ENCODE measurements at places on chromosomes 5 and 9.

DNA sequence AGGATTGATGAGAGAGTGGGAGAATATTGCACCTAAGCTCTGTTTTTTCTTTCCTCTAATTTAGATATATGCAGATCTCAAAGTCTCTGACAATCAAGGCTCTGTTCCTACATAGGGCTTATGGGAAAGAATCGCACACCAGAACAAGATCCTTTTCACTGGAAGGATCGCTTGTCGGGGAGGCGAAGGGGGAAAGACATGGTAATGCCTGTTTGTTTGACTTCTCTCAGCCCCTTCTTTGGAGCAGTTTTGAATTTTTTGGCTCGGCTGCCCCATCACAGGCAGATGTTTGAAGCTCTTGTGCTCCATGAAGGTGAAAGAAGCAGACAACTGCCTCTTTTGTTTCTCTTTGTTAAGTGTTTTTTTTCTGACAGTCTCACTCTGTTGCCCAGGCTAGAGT is 599.9 kb upstream of the ZNF608 start:
- DNase-seq: no peak

DNA sequence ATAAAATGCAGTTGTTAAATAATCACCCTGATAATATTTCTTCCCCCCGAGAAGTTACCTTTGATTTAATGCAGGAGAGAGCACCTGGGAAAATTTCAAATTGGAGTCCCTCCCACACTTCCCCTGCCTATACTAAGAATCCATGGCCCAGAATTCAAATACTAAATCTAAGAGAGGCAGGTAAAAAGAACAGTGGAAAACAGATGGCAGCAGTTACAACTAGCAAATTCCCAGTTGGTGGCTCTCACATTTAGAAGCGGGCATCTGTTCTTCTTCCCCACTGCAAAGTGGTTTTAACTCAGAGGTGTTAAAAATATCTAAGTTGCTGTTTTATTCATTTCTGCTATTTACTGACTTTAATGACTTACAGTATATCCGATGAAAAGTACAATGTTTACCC is 210.4 kb upstream of the ELAVL2 start:
- DNase-seq: no peak

- DNase-seq: no peak
Observed at GRCh38 chr5:173271419-173271818, 36.4 kb upstream of the NKX2-5 start.

- no peak for DNase-seq
Observed at GRCh38 chr9:127021664-127022363, 100.6 kb downstream of the ANGPTL2 start.

GRCh38 chr5:156383510-156384265 is 56.7 kb downstream of the SGCD start:
- no peak for DNase-seq

- no peak for DNase-seq
Observed at GRCh38 chr9:93907551-93908199, 47.5 kb downstream of the BARX1 start.

DNA sequence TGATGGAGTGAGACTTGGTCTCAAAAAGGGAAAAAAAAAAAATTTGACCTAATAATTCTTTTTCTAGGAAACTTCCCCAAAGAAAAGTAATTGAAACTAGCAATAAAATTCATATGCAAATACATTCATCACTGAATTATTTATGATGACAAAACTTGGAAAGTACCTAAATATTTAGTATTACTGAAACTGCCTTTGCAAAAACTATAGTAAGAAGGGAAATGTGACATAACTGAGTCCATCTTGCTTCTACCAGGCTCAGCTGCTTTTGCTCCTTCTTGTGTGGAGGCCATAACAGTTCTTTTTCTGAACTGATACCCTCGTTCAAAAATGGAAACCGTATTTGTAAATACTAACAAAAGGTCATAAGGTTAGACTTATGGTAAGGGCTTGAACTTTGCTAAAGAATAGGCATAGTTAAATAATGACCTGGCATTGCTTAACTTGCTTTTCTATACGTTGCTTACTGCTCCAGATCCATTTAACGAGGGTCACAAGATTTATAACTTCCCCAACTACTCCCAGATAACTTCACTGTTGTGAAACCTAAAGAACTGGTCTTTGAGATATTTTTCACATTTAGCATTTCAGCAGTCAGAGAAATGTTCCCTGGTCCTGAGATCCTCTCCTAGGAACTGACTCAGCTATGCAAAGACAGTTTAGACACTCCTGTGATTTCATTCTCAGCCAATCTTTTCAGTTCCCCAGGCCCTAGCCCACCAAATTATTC is 68.4 kb downstream of the CFAP95 start:
- DNase-seq: no peak

GRCh38 chr5:66477596-66477995 is 118.6 kb upstream of the MAST4 start:
- DNase-seq: no peak

DNA sequence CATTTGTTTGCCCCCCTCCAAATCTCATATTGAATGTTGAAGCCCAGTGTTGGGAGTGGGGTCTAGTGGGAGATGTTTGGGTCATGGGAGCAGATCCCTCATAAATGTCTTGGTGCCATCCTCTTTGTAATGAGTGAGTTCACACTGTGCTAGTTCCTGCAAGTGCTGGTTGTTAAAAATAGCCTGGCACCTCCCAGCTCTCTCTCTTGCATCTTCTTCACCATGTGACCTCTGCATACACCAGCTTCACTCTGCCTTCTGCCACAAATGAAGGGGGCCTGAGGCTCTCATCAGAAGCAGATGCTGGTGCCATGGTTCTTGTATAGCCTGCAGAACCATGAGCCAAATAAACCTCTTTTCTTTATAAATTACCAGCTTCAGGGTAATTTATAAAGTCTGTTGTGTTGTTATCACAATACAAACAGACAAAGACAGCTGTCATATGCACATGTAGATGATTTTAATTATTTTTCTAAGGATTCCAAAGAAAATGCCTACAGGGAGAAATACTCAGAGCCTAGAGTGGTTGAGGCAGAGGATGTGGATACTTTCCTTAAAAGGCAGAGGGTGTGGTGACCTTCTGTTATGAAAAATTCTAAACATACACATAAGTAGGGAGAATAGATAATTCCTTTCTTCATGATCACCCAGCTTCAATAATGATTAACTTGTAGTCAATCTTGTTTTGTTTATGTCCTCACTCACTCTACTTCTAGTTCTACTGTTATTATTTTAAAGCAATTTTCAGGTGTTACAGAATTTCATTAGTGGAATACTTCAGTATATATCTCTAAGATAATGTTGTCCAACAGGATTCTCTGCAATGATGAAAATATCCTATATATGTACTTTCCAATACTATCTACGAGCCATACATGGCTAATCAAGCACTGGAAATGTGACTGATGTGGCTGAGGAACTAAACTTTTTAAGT is 75.1 kb upstream of the RANBP6 start:
- DNase-seq: no peak

- no peak for DNase-seq
Observed at GRCh38 chr5:118095115-118095514, 893.2 kb downstream of the DTWD2 start.

GRCh38 chr9:134178768-134179551 is 14.6 kb upstream of the RNU6ATAC start:
- no peak for DNase-seq

GRCh38 chr5:113221294-113222176 is 213.3 kb downstream of the TSSK1B start:
- DNase-seq: no peak

- DNase-seq: no peak
Observed at GRCh38 chr5:170562166-170562874, 58.5 kb downstream of the KCNIP1 start.

DNA sequence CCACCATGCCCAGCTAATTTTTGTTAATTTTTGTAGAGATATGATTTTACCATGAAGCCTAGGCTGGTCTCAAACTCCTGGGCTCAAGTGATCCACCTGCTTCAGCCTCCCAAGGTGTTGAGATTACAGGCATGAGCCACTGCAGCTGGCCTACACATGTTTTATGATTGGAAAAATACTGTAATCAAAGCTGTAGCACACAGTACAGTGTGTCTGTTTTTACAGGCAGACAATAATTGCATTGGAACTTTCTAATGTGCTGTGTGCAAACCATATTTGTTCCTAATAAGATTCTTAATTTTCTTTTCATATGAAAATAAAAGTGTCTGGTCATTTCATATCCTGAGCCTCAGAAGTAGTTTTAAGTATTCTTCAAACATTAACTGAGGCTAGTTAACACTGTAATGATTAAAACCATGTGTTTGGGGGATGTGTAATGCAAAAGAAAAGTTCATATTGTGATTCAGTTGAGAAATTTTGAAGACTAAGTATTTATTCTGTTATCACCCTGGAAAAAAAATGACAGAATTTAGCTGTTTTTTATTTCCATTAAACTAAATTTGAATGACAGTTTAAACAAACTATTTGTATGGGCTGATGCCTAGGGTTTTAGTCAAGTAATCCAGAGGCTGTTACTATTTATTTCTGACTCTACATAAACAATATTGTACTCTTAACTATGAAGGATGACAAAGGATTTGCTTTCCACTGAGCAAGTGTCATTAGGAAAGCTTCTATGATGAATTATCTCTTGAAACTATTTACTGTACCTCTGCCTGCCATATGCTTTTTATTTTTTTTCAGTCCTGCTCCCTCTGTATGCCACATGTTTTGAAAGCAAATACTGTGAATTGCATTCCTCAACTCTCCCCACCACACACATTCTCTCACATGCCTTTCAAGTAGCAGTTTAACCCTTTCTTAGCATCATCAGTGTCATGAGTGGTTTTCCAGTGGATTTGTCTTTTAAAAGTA is 111.5 kb downstream of the MTREX start:
- no peak for DNase-seq

GRCh38 chr5:30195036-30195435 is 998.5 kb upstream of the CDH6 start:
- DNase-seq: no peak

- DNase-seq: peak; percentile 21
Observed at GRCh38 chr5:73160239-73160671, 12.7 kb upstream of the TMEM174 start.

GRCh38 chr5:141852448-141852847 is 25.8 kb downstream of the PCDH1 start:
- no peak for DNase-seq

DNA sequence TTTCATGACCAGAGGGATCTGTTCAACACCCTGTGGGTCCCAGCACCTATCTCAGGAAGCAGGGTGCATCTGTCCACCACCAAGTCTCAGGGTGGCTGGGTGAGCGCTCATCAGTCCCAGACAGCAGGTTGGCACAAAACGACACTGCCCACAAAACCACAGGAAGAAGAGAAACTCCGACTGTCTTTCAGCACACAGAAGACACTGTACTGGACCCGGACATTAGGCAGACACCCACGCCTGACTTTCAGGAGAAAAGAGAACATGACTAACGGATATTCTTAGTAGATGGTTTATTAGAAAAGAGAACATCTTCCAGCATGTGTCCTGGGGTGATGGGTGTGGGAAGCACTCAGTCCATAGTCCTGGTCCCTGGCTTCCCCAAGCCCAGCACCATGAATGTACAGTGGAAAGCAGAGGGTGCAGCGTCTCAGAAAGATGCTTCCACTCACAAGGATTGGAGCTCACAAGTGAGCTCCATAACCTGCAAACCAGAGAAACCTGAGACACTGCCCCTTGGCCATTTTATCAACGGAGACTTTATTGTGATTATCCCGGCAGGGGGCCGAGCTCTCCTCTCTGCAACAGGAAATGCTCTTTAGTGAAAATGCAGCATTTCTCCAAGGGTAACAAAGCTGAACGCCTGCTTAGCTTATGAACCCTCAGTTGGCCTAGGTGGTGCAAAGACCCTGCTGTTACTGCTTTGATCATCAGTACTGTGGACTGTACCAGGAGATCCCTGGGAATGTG is 35.8 kb upstream of the LCP2 start:
- DNase-seq: peak; percentile 47

DNA sequence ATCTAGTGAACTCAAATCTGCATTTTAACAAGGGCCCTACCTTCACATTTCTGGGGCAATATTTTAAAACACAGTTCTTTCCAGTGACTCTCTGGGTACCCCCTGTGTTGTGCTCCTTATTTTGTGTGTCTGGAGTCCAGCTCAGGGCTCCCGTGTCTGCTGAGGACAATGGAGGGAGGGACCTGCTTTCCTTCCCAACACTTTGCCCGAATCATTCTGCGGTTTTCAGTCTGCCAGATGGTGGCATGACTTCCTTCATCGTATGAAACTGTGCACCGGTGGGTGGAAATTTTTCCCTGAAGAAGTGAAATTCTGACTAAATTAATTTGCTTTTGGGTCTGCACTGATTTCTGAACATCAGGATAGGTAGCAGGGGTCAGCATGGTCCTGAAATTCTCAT is 153.6 kb upstream of the CD180 start:
- DNase-seq: no peak

GRCh38 chr5:92992073-92992472 is 588.9 kb downstream of the NR2F1-AS1 start:
- DNase-seq: no peak

GRCh38 chr9:97633859-97634490 is 354 bp downstream of the NCBP1 start:
- DNase-seq: no peak

DNA sequence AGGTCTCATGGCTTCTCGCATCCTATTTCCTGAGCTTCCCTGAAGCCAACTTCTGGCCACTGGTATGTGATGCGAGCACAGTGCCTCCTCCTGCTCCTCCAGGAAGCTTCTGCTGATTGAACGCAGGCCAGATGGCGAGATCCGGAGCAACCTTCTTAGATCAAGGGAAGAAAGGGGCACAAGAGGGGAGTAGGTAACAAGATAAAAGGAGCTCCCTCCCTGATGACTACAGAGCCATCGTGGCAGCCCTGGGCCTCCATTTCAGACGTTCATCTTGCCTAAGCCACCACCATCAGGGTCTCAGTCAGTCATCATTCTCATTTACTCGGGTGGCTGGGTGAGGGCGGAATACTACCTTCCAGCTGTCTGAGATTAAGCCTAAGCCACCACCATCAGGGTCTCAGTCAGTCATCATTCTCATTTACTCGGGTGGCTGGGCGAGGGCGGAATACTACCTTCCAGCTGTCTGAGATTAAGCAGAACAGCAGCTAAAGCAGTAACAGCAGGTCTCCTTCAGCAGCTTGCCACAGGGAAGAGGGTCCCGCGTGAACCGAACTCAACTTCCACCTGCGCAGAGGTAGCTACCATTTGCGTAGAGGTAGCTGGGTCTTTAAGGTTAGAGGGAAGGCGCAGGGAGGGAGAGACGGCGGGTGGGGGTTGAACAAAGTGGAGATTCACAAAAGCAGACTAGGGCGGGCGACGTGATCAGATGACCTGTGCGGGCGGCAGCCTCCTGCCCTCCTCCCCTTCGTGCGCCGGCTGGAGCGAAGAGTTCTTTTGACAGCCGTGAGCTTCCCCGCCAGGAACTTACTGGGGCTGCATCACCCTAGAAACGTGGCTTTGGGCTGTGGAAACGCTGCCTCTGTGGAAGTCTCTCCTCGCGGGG is 27.9 kb upstream of the MGAT1 start:
- peak; percentile 47 for DNase-seq
